ENCODE measurements at places on chromosomes 11 and 22.
A peak's percentile ranks its signal among the peaks of the same experiment; 100 is the strongest.

DNA sequence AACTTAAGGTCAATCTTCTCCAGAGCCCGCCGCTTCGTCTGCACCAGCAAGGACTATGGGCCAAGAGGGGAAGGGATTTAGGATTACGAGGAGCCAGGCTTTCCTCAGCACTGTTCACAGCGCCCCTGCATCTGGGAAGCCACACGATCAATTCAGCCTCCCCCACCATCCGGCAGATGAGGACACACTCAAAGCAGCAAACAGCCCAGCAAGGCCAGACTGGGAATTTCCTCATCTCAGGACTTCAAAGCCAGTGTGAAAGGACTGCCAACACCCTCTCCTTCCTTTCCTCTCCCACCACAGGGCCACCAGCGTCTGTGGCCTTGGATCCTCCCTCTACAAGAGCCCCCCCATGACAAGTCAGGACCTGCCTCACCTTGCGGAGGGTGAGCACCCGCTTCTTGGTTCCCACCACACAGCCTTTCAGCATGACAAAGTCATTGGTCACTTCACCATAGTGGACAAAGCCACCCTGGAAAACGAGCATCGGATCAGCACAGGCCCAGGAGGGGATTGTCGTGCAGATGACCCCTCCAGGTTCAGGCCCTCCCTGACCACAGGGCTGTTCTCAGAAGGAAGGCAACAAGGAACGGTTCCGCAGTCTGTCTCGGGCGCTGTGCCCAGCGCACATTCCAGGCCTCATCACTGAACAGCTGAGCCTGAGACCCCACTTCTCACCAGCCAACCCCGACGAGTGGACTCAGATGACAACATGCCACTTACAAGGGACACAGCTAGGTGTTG lies 6.0 kb downstream of the RPL3 start:
- no peak for DNase-seq

DNA sequence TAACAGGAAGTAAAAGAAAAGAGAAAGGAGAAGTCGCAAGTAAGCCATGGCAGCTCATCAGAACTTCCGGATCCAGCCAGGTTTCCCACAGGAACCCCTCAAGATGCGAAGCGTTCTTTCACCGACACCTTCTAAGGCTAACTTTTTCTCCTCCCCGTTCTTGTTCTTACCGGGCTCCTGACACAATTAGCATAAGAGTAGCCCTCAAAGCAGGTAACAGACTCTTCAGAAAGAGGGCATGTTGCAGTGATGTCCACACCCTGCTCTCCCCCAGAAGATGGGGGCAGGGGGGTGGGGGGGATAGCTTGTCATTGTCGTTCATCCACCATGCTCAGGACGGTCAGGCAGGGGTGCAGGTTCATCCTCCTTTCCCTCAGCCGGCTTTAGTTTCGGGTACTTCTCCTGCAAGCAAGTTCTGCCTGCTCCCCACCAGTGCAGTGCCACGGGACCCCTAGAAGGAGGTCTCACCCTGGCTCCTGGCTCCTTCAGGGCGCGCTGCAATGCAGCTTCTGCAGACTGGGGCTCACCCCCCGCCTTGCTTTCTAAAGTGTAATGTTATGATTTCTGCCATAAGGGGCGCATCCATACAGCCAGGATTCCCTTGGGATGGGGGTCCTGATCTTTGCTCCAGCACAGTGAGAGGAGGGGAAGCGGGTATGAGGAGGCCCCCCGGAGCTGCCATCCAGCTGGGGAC lies 2.3 kb downstream of the OPCML start:
- no peak for DNase-seq

DNA sequence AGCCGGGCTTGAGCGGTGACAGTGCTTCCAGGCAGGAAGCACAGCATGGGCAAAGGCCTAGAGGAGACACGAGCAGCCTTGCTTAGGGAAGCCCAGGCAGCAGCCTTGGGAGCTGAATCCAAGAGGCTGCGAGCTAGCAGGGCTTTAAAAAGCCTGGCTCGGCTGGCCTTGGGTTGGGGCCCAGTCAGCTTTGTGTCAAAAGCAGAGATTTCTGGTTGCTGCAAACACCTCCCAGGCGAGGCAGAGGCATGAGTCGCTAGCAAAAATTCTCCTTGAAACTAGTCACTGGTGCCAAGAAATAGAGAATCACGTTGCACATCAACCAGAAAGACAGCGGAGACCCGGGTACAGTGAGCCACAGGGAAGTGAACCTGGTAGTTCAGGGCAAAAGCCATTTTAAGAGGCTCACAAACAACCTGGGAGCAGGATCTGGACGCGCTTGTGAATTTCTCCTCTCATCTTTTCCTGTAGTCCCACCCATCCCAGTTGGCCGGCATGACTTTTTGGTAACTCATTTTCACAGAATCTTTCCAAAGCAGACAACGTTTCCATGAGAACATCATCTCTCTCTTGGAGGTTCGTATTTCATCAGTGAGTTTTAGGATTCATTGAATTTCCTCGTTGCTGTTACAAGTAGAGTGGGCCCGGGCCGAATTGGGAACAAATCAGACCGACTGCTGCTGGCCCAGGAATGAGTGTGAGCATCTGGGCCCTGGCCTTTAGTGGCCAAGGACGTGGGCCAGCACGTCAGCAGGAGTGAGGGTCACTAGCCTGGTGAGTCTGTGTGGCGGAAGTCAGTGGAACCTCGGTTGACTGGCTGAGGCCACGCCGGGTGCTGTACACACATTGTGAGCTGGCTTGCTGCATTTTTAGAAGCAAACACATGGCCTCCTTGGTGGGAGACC lies 16.4 kb upstream of the FGF4 start:
- no peak for DNase-seq

GRCh38 chr22:41695211-41695610 lies 4.1 kb upstream of the MEI1 start:
- no peak for DNase-seq

DNA sequence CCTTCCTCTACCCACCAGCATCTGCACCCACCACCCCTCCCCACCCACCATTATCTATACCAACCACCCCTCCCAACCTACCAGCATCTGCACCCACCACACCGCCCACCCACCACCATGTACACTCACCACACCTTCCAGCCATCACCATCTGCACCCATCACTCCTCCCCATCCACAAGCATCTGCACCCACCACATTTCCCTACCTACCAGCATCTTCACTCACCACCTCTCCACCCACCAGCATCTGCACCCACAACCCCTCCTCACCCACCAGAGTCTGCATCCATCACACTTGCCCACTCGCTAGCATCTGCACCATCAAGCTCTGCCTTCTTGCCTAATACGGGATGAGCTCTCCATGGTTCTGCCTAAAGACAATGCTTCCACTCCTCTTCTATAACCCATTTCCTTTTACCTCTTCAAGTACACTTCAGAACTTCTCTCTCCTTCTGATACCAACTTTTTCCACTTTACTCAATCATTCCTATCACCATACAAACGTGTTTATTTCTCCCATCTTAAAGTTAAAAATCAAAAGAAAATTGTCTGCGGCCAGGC lies 2.4 kb upstream of the FSHB start:
- no peak for DNase-seq

- DNase-seq: no peak
These were observed 1.6 kb upstream of the FGF19 start for GRCh38 chr11:69705351-69705811.

- no peak for DNase-seq
These were observed 17.2 kb upstream of the TAB1 start for GRCh38 chr22:39382410-39382809.

DNA sequence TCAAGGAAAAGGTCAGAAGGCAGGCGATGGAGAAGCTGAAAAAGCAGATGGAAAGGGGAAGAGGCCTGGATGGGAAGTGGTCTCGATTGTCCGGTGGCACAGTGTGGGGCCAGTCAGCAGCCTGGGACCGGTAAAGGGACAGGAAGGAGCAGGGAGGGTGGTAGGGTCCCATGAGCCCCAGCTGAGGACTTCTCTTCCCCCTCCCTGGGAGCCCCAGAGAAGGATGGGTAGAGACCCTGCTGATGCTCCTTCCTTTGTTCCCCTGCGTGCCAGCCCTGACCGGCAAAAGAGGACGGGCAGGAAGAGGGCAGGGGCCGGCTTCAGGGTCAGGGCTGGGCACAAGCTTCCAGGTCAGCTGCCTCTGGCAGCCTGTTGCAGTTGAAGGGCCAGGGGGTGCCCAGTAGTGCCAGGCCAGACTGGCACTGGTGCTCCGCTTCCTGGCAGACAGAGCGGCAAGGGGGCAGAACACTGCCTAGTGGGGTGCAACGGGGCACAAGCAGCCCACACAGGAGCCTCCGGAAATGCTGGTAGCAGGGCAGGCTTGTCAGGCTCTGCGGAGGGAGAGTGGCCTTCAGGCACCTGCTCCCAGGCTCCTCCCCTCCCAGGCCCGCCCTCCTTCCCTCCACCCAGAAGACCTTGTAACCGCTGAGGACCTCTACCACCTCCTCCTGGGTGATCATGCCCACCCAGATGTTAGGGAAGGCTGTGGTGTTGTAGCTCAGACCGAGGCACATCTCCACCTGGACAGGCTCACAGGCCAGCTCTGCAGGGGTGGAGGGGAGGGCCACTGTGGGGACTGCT lies 739 bp upstream of the C1QTNF5 start:
- DNase-seq: no peak

DNA sequence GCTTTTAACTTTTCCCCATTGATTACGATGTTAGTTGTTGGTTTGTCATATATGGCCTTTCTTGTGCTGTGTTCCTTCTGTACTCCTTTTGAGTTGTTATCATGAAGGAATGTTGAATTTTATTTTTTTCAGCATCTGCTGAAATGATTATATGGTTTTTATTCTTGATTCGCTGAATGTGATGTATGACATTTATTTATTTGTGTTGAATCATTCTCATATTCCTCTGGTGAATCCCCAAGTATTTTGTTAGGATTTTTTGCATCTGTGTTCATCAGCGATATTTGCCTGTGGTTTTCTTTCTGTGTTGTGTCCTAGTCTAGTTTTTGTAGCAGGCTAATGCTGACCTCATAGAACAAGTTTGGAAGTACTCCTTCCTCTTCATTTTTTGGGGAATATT lies 78.2 kb downstream of the GGT1 start:
- DNase-seq: no peak

DNA sequence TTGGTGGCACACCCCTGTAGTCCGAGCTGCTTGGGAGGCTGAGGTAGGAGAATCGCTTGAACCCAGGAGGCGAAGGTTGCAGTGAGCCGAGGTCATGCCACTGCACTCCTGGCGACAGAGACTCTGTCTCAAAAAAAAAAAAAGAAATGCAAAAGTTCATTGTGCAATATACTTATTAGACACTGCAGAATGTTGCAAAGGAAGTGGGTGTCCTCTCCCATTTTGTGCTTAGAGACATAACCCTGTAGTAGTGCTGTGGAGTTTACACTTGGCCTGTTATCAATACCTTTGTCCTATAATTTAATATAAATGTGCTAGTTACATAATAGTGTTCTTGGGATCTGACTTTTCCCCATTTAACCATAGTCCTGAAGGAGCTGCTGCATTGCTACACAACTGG lies 9.4 kb downstream of the BCL2L13 start:
- no peak for DNase-seq

GRCh38 chr11:120205596-120206161 lies 5.2 kb upstream of the OAF start:
- DNase-seq: no peak

- DNase-seq: no peak
These were observed 255 bp upstream of the SYNGR1 start for GRCh38 chr22:39349506-39349966.

GRCh38 chr11:60170566-60170965 lies 12.3 kb downstream of the MS4A6A start:
- no peak for DNase-seq

- DNase-seq: no peak
These were observed 52.6 kb downstream of the STK33 start for GRCh38 chr11:8541448-8541847.

GRCh38 chr11:128714881-128715280 lies 21.0 kb downstream of the FLI1 start:
- DNase-seq: no peak

DNA sequence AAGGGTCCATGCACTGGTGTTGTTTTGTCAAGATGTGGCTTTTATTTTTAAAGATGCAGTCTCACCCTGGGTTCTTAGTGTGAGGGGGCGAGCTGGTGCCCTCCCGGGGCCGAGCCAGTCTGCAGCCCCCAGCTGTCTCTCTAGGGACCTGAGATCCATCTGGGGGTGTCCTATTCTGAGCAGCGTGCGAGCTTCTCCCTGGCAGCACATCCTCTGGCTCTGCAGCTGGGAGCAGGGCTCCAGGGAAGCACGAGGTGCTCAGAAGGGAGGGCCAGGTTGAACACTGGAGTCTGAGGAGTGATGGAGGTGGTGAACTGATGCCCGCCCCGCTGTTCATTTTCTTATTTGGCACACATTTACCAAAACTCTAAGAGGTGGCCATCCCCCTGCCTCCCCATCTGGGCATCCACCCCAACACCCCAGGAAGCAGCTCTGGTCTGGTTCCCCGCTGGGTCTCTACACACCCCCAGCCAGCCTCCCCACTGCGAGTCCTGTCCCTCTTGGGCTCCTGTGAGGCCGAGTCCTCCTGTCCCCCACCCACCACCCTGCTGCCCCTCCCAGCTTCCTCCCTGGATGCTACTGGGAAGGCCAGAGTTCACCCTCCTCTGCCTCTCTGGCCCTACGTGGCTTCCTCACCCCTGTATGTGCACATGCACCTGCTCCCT lies 956.4 kb downstream of the BRD1 start:
- peak; percentile 57 for DNase-seq

DNA sequence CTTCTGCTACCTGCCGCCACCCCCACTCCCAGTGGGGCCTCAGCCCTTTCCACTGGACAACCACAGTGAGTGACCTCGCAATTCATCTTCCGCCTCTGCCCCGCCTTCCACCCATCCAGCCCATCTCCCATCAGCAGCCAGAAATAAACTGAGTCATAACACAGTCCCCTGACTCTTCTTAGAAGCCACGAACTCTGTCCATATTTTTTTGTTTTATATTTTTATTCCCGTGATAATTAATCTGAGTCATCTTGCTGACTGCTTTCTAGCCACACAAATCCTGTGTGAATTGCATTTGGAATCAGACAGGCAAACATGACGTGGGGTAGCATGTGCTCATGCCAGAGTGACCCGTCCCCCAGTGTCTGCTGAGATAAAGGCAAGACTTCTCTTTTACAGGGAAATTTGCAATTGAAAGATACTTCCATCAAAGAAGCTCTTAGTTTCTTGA lies 7.0 kb downstream of the FADD start:
- no peak for DNase-seq

DNA sequence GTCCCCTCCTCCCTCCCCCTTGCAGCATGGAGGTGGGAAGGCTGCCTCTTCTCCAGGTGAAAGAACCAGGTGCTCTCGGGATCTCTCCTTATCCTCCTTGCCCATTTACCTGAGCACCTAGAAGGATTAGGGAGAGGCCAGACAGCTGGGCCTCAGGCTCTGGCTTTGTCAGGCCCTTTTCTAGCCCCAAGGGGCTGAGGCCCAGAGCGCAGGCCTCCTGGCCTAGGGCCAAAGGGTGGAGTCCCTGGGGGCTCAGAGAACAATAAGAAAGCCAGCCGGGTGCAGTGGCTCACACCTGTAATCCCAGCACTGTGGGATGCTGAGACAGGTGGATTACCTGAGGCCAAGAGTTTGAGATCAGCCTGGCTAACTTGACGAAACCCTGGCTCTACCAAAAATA lies 5.4 kb upstream of the TTLL1 start:
- no peak for DNase-seq

DNA sequence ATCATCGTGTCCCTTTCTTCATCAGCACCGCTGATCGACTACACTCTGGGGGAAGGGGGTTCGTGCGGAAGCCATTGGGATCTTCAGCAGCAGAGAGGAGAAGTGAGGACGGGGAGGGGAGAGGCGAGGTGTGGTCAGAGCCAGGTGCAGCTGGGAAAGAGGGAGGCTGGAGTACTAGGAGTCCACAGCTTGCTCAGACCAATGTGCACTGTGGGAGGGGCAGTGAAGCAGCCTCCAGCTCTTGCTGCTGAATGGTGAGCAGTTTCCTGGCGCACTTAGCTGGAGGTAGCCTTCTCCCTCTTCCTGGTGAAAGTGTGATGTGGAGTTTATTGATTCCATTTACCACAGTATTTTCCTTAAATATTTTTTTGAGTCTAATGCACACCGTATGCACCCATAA lies 99.0 kb upstream of the NECTIN1 start:
- DNase-seq: no peak
